Mucosa of gallbladder (tissue), 1 donor: ENCODE measurements at places on chromosomes 2 and 18. TPM values are rescaled to one million over a fixed set of nuclear protein-coding genes. Genes with fewer than 3 reads are reported as not detected.

GRCh38 chr2:214706986-214707385, 102.5 kb downstream of the BARD1 start:
- DNase-seq, result peak; percentile 38

GRCh38 chr2:215556979-215557378, 121.1 kb upstream of the FN1 start:
- DNase-seq, result no peak

DNA sequence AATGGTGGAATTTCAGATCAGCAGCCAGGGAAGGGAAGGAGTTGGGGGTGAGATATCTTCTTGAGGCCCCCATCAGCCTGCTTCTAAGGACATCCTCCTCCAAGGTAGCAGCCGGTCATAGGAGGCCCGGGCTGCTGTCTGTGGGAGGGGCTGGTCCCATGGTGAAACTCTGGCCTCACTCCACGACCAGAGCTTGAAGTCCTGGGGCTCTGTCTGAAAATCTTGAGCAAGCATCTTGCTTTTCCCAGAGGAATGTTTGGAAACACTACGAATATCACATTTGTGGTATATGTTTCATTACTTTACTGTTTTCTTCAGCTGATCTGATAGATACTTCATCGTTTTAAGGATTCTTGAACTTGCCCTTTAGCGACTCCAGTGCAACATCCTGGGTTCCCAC, 103.7 kb downstream of the CTAGE1 start:
- DNase-seq, result no peak

DNA sequence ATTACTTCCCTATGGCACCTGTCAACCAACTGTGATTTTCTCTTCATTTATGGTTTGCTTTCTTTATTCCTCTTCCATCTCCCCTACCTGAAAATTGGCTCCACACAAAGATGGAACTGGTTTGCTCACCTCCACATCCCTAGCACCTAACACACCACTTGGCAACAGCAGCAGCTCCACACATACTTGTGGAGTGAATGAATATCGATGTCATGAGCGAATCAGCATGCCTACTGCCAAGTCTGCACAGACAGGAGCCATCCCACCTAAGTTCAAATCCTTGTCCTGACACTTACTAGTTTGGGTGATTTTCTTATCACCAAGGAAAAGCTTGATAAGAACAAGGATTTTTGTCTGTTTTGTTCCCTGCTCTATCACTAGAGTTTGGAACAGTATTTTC, 191.4 kb upstream of the TMEM200C start:
- DNase-seq, result no peak

DNA sequence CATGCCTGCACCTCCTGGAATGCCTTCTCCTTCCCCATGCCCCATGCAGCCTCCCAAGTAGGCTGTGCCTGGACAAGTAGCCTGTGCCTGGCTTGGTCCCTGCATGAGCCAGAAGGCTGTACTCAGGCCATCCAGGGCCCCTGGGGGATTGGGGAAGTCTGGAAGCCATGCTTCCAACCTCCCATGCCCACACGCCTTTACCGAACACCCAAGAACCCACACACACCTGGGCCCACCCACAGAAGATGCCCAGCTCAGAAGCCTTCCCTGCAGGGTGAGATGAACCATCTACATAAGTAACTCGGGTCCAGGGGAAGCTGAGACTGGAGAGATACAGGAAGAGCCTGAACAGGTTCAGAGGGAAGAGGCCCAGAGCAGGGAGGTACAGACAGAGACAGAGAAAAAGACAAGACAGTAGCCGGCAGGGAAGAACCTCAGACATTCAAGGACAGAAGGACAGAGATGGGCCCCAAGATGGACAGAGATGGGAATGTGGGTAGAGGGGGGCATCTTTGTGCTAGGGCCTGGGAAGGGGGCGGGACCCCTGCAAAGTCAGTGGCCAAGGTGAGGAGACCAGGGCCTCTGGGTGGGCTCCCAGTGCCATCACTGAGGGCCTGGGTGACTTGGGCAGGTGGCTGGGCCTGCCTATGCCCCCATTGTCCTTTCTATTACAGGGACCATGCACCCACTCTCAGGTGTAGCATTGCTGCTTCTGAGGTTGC, 4.3 kb downstream of the BIN1 start:
- DNase-seq, result no peak

- no peak for DNase-seq
Observed at GRCh38 chr18:10405816-10406663, 48.4 kb upstream of the APCDD1 start.

GRCh38 chr2:26946841-26947784, 23.3 kb upstream of the MAPRE3 start:
- no peak for DNase-seq

- DNase-seq, result no peak
Observed at GRCh38 chr2:119063177-119063576, 95.4 kb downstream of the C1QL2 start.

- DNase-seq, result no peak
Observed at GRCh38 chr2:129178356-129178755, 801.1 kb upstream of the RAB6C start.

GRCh38 chr2:168424112-168424951, 31.7 kb upstream of the CERS6 start:
- no peak for DNase-seq

DNA sequence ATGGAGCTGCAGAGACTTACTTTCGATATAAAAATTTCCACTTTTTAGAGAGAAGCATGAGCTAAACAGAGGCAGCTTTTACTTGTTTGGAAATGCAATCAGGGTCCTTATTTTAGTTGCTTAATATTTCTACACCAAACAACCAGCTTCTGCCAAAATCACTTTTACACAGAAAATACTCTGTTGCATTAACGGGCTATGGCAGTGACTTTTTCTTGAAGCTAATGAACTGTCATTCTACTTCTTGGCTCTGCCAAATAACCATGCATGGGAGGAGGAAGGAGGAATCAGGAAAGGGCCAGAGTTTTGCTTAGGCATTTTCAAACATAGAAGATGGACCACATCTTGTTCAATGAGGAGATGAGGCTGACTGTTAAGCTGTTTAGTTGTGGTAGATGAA, 23.6 kb upstream of the LTBP1 start:
- no peak for DNase-seq

- no peak for DNase-seq
Observed at GRCh38 chr2:161355106-161355505, 46.9 kb downstream of the PSMD14 start.

Gene NEU2
- not detected for total RNA-seq

Gene FAM161A
- total RNA-seq, result 3.8 TPM

Gene PRKAG3
- total RNA-seq, result not detected

Gene UGT1A8
- 26.4 TPM for total RNA-seq

Gene OSGEPL1
- 6.3 TPM for total RNA-seq

Gene ABI2
- 64.8 TPM for total RNA-seq

Gene RAB17
- 64.8 TPM for total RNA-seq

Gene POTEJ
- not detected for total RNA-seq

Gene SERPINB12
- not detected for total RNA-seq

Gene CPO
- total RNA-seq, result 0.23 TPM

Gene IL1RN
- 32.4 TPM for total RNA-seq

Gene SFTPB
- total RNA-seq, result 11.5 TPM

Gene CYTIP
- total RNA-seq, result 10.7 TPM

Gene CTAGE1
- total RNA-seq, result 0.06 TPM

Gene ASIC4
- total RNA-seq, result not detected

Gene STK39
- total RNA-seq, result 47.9 TPM

Gene BCL11A
- total RNA-seq, result 21.3 TPM
